Cortex of kidney (tissue), 1 donor: ENCODE measurements at places on chromosomes 3 and 15.

GRCh38 chr3:74456166-74456565 is 158.3 kb downstream of the CNTN3 start:
- DNase-seq: no peak

DNA sequence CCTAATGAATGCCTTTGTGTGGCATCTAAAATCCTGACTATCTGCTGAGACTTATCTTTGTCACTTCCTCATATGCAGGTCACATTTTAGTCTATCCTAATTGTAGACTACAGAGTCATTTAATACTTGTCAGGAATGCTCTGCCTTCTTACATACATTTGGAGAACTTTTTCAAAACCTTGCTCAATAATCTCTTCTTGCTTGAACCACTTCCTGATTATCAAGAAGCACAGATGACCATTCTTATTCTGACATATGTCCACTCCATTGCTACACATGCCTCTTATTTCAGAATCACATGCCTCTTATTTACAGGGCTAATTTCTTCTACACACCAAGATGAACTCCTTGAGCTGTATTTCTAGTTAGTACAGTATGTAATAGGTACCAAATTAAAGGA is 400.3 kb downstream of the TBC1D5 start:
- no peak for DNase-seq

GRCh38 chr3:27723001-27723445 is 900 bp upstream of the EOMES start:
- no peak for DNase-seq

- DNase-seq: no peak
These were observed 23.7 kb downstream of the ESYT3 start for GRCh38 chr3:138457863-138458735.

GRCh38 chr15:82571722-82572222 is 31.5 kb upstream of the RPS17 start:
- no peak for DNase-seq

DNA sequence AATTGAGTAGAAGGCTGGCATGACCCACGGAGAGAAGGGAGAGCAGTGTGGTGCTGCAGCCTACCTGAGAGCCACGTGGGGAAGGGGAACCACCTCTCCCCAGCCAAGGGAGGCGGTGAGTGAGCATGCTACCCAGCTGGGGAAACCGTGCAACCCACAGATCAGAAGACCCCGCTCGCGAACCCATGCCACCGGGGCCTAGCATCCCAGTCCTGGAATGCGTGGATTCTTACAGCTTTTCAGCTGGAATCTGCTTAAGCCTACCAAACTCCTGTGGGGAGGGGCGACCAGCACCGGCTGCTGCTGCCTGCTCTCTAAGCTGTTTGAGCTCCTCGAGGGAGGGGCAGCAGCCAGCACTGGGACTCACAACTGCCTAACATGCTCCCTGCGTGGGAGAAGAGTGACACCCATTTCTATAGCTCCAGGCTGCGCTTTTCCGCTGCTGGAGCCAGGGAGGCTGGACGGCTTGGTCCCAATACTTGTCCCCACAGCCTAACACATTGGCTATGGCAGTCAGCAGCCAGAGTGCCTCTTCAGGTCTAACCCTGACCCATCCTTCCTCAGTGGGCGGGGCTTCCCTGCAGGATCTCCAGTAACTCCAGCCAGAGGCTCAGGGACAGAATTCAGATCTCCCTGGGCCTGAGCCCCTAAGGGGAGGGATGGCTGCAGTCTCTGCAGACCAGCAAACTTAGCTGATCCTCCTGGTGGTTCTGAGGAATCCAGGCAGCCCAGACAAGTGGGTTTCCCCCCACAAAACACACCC is 20.0 kb upstream of the TEX55 start:
- no peak for DNase-seq
